ENCODE measurements at places on chromosomes 3 and 15.

DNA sequence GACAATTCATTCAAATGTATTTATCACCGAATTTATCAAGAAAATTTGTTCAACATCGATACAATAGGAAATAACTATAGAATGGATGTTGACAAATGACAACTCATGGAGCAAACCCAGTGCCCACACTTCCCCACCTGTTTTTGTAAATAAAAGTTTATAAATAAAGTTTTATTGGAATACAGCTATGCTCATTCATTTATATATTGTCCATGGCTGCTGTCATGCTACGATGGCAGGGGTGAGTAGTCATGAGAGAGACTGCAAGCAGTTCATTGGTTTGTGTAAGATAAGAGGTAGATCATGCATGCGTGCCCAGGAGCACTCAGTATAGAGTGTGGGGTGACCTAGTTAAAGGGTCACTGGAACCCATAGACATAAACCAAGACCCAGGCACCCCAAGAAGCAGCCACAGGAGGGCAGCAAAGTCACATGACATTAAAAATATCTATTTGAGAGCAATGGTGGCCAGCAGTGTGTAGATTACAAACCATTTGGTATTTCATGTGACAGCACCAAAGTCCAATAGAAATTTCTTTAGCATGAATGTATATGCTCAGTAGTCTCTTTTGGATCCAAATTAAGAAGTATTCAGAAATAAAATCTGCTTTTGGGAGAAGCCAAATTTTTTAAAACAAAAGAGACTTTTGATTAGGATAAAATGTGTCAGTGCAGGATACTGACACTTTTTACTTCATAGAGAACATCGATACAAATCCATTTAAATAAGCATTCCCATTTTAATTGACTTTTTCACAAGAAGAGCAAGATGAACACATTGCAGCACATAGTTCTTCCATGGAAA is 794.8 kb downstream of the MCTP2 start:
- peak; percentile 69 for DNase-seq

DNA sequence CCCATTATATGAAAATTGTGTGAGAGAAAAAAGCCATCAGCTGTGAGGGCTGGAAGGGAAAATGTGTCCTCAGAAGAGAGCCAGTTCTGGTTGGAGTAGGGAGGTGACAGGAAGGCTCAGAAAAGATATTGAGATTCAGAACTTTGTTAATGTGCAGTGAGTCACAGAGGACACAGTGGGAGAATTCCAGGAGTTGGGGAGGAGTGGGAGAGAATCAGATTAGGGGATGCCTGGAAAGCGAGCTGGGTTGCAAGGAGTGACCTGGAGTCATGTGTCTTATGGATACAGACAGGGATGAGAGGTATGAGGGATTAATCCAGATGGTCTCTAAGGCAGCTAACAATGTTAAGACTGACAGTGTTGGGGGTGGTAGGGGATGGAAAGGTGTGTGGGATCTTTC is 67.5 kb downstream of the CHST2 start:
- no peak for DNase-seq

DNA sequence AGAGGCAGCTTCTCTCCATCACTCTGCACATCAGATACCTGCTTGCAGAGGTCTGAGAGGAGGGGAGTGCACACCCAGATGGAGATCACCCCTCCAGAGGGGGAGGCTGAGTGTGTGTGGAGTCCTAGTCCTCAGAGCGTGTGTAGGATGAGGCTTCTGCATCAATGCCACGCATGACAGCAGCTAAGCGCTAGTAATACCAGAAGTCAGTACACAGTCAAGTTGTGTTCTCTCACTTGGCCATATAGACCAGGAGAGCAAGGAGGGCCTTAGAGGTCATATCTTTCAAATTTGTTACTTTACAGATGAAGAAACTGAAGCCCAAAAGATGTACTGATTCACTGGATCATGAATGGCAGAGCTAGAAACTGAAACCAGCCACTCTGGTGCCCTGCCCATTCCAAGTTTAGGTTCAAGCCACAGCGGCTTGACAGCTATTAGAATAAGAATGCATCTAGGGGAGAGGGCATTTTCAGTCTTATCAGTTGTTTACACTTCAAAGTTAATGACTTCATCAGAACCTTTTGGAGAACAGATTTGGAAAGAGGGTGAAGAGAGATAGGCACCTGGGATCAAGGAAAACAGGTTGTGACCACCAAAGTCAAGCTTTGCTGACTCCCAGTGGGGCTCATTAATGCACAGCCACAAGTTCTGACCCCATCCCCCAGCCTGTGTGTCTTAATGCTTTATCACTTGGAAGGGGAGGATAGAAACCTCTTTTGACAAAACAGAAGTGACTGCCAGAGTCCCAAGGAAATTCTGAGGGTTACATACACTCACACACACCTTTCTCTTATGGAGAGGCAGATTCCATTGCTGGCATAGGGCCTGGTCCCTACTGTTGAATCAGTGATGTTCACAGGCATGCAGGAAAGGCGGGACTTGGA is 310.3 kb downstream of the CHST2 start:
- DNase-seq: no peak

GRCh38 chr15:77019521-77020331 is 24.8 kb downstream of the PSTPIP1 start:
- no peak for DNase-seq

DNA sequence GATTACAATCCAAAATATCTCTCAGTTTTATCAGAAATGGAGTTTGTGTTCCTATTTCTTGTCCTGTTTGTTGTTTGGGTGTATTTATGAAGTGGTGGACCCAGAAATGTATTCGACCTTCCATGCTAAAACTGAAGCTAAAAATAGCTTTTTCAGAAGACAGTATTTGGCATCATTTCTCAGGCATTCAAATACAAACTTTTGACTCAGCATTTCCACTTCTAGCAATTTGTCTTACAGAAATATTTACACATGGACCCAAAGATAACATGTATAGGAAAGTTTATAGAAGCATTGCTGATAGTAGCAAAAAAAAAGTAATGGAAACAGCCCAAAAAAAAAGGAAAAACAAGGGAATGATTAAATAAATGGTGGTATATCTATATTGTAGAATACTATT is 156.3 kb downstream of the HCN4 start:
- no peak for DNase-seq

DNA sequence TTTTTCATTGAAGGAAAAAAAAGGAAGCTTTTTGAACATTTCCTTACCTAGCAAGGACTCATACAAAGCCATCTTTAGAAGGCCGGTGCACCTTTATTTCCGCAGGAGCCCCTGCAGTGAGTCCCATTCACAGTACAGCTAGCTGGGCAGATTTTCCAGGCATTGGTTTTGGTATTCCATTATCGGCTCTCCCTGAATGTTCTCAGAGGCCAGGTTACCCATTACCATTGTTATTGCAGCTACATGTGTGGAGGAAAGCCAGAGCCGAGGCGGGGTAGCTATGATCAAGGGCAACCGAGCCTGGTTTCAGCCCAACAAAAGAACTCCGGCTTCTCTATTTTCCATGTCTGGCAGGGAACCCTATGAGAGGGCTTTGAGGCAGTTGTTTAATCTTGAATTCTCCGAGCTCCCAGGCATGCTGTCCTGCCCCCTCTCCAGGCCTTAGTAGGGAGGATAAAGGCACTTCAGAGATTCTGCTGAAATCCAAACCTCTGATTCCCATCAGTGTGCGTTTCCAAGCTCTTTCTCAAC is 100.3 kb downstream of the LRRK1 start:
- no peak for DNase-seq

DNA sequence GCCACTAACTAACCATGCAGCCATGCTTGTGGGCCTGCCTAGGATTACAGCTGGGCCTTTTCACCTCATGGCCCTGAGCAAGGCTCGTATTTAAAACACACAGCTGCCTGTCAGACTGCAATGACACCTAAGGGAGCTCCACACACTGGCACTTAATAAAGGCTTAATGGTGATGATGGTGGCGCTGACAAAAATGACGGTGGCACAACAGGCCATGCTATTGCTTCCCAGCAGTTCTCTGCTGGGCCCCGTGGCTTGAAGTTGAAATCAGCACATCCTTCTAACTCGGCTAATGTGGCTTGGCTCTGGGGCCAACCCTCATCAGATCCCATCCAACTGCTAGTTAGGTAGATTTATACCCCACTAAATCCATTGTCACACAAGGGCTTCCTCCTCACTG is 112.9 kb downstream of the FHIT start:
- no peak for DNase-seq

GRCh38 chr3:13932578-13933295 is 52.9 kb upstream of the WNT7A start:
- no peak for DNase-seq

DNA sequence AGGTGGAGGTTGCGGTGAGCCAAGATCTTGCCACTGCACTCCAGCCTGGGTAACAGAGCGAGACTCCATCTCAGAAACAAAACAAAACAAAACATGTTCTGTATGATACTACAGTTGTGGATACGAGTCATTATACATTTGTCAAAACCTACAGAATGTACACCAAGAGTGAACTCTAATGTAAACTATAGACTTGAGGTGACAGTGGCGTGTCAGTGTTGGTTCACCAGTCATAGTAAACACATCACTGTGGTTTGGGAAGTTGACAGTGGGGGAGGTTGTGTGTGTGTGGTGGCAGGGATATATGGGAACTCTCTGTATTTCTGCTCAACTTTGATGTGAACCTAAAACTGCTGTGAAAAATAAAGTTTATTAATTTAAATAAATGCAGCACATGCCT is 33.0 kb upstream of the GNB5 start:
- DNase-seq: peak; percentile 18

GRCh38 chr3:195239121-195239520 is 31.8 kb downstream of the XXYLT1 start:
- no peak for DNase-seq

DNA sequence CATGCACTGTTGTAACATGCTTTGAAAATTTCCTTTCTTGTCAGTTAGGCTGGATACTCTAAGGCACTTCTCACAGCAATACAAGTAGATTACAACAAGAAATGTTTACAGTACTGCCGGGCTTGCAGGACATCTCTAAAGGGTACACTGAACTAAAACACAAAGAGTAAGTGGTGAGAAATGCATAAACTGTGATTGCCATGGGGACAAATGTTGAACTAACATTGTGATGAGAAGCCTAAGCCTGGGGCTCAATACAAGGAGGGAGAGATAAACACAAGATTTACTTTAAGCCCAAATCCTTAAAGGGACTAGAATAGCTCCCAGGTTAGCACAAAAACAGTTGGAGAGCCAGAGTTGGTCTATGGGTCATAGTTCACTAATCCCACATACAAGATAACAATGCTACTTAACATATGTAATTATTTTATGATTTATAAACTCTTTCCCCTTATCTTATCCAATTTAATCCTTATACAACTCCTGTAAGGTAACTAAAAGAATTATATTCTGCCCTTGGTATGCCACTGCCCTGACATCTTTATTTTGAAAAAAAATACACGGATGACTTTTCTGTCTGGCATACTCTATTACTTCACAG is 126.9 kb downstream of the THRB start:
- no peak for DNase-seq

- no peak for DNase-seq
Observed at GRCh38 chr3:110165370-110165743, 828.0 kb upstream of the DPPA4 start.

DNA sequence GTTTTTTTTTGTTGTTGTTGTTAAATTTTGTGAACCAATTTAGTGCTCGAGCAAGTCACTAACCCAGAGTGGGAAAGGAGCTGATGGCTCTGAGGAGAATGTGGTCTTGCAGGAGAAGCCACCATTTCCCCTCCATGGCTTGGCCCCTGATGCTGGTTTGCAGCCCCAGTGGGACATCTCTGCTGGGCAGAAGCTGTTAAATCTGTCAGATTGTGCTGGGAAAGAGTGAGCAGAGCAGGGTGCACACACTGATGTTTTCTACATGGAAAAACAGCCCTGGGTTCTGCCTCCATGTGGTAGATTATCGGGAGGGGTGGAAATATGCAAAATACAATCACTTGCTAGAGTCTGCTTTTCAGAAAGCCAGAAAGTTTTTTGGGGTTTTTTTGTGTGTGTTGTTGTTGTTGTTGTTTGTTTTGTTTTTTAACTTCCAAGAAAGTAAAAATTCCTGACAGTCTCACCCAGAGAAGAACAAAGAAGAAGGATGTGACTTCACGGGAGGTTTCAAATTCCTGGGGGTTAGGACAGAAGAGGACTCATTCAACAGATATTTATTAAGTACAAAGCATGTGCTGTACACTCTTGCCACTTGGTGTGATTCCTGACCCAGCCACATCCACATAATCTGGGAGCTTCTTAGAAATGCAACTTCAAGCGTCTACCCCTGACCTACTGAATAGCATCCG is 133.7 kb downstream of the FOXB1 start:
- peak; percentile 8 for DNase-seq

DNA sequence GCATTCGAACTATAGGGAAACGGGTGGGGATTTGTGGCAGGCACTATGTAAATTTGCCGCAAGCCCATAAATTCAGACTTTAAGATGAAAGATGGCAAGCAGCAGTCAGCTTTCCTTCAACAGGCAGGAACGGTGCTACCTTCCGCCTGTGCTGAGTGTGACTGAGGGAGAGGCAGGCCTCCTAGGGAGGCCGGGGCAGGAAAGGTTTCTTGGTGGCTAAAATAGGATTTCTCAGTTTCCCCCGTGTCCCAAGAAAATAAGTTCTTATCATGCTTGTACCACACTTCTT is 12.5 kb downstream of the FLNB start:
- no peak for DNase-seq

DNA sequence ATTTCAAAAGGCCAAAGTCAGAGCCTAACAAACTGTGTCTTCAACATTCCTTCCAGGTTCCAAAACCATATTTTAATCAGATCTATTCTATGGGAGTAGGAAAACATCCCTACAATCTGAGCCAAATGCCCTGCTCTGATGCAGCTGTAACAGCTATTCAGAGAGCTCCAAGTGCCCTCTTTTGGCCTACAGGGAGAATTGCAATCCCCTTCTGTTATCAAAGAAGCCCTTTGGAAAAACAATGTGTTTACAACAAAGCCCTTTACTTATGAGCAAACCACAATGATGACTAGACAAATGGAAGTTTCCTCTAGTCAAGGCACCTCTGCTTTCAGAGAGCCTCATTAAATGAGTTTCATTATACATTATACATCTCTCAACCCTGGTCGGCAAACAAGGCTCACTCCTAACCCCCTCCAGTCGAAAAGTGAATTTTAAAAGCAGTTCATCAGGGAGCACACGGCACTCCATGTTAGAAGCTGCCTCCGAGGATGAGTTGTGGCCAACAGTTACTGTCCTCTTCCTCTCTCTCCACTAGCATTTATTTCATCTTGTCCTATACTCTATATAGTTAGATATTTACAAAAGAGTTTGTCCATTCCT is 42.6 kb upstream of the TMCO5A start:
- peak; percentile 64 for DNase-seq

GRCh38 chr3:188826574-188826973 is 345.2 kb upstream of the TPRG1 start:
- DNase-seq: no peak
